ENCODE measurements at places on chromosomes 7 and 10.
A peak's percentile ranks its signal among the peaks of the same experiment; 100 is the strongest.

- peak; percentile 87 for ATAC-seq
Measured at GRCh38 chr7:2109936-2110609, 122.7 kb downstream of the MAD1L1 start.

- no peak for ATAC-seq
Measured at GRCh38 chr10:96495544-96495943, 18.2 kb downstream of the TLL2 start.

DNA sequence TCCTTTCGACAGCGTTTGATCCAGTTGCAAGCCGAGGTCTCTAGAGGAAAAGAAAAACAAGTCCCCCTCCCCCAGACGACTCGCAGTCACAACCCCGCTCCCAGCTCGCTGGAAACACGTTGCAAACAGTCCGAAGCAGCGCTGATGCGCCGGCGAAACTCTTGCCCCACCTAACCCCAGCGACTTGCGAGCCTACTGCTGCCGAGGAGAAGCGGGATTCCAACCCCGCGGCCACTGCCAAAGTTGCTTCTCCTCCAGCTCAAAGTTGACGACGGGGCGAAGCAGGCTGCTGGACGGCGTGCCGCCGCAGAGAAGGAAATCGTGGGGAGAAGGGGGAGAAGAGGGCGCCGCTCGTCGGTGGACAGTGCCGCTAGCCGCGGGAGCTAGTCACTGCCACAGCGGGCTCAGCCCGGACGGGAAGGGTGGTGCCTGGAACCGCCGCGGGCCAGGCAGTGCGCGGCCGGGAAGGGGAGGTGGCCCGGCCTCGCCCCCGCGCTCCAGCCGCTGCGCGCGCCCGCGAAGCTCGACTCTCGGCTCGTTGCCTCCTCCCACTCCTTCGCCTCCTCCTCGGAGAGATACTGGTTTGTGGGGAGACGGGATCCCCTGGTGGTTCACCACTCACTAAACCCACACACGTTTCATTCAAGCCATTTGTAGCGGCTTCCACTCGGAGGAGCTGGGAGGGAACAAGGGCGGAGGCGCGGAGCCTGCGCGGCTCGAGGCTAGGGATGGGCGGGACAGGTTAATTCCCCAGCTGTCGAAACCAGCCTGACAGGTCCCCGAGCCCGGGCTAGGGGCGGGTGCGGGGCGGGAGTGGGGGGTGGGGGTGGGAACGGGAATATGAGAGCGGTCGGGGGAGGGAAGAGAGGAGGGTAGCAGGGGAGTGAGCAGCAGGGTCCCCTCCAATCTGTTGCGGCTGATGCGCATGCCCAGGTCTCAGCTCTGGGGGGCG, at the start of gene GPR37:
GPR37 (minus strand) TSS at position 392 of the 952 bp plus-strand sequence. CDS start 816 bp downstream, outside the sequence.
- peak; percentile 56 for ATAC-seq

- no peak for ATAC-seq
Measured at GRCh38 chr7:130293521-130293920, 560 bp downstream of the CPA4 start.
